CD4-positive, alpha-beta memory T cell (primary cell): ENCODE measurements at places on chromosomes 3 and 15.
A peak's percentile ranks its signal among the peaks of the same experiment; 100 is the strongest.

DNA sequence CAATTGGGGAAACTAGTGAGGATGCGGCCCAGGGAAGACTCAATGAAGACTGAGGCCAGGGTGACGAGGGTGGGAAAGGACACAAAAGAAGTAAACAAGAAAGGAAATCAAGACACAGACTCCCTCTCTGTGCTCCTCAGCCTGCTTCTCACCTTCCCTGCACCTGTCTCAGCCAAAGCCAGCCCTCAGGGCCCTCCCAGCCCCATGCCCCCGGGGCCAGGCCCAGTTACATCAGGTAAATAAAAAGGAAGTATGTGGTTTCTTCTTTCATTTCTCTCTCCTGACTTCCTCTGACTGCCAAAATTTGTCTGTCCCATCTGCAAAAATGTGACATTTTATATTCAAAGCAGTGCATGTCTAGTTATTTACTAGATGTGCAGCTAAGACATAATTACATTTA lies 328.0 kb downstream of the UACA start:
- DNase-seq, result no peak

GRCh38 chr3:9173445-9173844 lies 76.0 kb downstream of the SRGAP3 start:
- no peak for DNase-seq

- peak; percentile 48 for DNase-seq
Observed at GRCh38 chr3:98561727-98562521, 30.1 kb downstream of the GPR15 start.

DNA sequence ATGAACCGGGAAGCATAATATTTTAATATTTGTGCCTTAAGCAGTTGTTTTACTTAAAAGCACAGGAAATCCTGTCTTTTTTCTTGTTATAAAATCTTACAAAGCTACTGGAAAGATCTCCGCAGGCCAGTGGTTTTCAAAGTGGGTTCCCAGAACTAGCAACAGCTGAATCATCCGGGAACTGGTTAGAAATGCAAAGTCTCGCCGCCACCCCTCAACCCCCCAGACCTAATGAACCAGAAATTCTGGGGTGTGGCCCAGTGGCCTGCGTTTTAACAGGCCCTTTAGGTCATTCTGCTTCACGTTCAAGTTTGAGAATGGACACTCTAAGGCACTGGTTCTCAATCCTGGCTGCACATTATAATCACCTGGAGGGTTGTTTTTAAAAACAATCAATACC lies 74.7 kb downstream of the PDZRN3 start:
- no peak for DNase-seq

DNA sequence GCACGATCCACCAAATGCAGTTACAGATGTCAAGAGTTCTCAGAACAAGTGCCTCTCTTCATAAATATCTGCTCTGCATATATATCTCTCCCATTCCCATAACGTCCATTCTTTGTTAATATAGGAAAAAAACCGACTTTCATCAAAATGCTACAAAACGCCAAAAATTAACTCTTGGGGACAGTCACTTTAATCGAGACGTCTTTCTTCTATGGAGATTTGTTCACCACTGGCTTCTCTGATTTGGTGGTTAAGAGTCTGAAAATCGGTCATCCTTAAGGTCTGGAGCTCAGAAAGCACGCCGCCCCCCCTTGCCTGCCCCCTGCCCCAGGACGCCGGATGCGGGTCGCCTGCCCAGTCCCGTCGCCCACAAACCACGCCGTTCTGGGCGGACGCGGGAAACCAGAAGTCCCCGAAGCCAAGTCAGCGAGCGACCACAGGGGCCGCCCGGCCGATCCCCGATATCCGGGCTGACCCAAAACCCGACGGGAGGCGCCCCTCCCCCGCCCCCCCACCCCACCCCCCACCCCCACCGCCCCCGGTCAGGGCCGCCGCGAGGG lies 252.7 kb downstream of the TJP1 start:
- no peak for DNase-seq
